ENCODE measurements at places on chromosomes 16 and 17.

- no peak for DNase-seq
These were observed 282.0 kb downstream of the MAP2K4 start for GRCh38 chr17:12302711-12303110.

DNA sequence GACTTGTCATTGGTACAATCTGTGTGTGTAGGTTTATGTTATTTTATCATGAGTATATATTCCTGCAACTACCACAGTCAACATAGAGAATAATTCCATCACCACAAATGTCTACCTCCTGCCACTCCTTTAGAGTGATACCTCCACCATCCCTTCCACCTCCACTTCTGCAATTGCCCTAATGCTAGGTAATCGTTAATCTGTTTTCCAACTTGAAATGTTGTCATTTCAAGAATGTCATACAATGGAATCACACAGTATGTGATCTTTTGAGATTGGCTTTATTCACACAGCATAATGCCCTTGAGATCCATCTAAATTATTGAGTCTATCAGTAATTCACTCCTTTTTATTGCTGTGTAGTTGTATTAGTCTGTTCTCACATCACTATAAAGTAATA, 414.8 kb upstream of the C16orf82 start:
- DNase-seq: no peak

DNA sequence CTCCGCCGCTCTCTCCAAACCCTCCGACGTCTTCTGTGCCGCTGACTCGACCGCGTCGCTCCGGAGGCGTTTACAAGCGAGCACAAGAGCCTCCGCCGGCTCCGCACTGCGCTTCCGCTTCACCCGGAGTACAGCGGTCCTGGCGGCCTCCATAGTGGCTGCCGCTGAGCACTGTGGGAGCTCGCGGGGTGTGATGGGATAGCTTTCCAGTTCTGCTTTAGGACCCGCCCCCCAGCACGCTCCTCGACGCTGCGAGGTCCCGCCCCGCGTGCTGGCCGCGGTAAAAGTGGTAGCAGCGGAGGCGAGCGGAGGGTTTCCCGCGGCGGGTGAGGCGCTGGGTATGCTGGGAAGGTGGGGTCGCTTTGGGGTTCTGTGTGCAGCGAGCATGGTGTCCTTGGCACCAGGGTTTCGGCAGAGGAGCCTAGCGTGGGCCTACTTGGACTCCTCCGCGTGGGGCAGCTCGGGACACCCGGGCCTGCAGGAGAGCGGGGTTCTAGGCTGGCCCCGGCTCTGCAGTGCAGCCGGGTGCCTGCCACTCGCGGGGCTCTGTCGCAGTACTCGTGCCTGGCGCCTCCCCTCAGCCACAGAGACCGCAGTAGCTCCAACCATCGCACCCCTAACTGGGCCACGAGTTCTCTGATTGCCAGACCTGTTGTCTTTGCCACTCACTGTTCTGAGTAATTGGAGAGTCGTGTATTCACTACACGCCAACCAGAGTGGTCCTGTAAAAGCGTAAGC, at the start of the genes PRMT7 and SLC7A6OS:
Gene PRMT7 (plus strand): TSS at position 246 of the 738 bp plus-strand sequence. CDS start 4,961 bp downstream, outside the sequence.
Gene SLC7A6OS (minus strand): TSS at position 173 of the 738 bp plus-strand sequence. CDS start 20 bp downstream, at position 153.
- peak; percentile 91 for DNase-seq

DNA sequence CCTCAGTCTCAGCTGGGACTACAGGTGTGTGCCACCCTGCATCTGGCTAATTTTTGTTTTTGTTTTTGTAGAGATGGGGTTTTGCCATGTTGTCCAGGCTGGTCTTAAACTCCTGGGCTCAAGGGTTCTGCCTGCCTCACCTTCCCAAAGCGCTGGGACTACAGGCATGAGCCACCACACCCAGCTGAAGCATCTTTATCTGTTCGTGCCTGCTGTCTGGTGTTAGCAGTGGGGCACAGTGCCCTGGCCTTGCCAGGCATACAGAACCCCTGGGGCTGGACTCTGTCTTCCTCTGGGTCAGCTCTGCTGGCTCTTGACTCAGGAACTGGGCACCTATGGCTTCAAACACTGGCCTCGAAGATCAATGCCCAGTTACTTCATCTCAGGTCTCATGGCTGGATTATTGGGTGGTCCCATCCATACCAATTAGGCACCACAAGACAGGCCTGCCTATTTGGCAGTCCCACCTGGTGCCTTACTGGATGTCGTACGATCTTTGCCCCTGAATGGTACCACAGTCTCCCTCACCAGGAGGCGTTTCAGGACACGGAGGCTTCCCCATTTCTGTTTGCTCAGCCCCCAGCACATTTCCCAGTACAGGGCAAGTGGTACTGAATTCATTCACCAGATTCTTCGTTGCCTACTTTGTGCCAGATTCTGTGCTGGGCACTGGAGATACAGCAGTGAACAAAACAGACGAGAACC, 99.3 kb downstream of the RAB11FIP4 start:
- DNase-seq: no peak

DNA sequence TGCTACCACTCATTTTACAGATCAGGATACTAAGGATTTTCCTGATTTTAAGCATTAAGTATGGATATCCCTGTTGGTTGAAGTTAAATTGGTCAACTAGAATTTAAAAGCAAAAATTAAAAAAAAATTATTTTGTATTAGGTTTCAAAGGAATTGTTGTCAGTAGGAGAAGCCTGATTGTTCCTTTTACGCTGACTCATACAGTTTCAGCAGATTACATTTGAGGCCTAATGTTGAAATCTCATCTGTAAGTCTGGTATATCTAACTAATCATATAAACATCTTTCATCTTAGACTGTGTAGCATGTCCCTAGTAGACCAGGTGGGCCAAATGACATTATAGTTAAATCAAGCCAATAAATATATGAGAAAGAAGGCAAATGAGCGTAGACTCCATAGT, 83.5 kb downstream of the FTO start:
- DNase-seq: no peak

- DNase-seq: no peak
These were observed 35.3 kb upstream of the YPEL2 start for GRCh38 chr17:59296190-59296589.

DNA sequence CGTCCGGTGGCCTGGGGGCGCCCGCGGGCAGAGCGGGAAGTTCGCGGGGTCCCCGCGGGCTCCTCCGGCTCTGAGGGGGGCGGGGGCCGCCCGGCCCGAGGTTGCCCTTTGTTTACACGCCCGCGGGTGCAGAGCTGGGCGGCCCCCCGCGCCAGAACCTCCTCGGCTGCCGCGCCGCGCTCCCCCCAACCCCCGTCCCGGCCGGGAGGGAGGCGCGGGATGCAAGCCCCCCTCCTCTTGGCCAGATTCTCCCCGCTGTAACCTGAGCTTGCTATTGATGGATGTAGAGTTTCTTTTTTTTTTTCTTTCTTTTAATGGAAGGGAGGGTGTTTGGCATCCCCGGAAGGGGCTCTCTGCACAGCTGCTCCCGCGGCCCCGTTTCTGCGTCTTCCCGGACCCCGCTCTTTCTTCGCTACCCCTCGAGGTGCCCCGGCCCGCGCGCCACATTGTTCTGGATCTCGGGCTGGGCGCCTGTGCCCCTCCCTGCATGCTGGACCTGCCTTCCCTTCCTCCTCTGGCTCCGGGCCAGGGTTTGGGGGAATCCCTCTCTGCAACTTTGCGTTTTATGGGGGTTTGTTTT, 646 bp downstream of the CBX2 start:
- no peak for DNase-seq

GRCh38 chr17:83083368-83084201, 4.2 kb downstream of the METRNL start:
- no peak for DNase-seq

DNA sequence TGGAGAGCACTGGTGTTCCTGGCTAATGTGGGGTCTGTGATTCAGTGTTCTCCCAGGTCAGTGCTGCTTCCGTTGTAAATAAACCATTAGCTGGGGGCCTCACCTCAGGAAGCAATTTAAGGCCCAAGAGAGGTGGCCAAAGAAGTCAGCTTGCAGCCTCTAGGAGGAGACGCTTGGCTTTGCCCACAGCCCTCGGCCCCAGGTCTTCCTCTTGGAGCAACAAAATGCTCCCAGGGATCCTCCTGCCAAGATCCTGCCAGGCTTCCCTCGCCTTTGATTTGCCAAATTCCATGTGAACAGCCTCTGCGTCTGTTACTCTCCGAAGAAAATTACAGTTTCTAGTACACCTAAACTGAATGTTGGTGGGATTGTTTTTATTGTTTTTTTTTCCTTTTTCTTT, 62.4 kb upstream of the TBX2 start:
- DNase-seq: no peak

- no peak for DNase-seq
These were observed 23.2 kb downstream of the ITGB3 start for GRCh38 chr17:47276868-47277267.

DNA sequence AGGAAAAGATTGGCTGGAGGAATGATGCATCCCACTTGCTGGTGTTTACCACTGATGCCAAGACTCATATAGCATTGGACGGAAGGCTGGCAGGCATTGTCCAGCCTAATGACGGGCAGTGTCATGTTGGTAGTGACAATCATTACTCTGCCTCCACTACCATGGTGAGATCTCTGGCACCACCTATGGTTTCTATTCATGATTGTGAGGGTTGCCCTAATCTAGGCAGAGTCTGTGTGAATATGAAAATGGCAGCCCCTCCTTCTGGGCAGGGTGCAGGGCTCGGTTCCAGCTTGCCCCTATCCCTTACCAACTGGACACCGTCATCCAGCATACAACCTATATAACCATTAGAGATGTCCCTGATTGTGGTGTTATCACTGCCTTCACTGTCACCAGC, 33.4 kb downstream of the ITGB3 start:
- no peak for DNase-seq
